ENCODE measurements at places on chromosomes 6 and 20.

- DNase-seq: peak; percentile 78
These were observed 541 bp downstream of the SNX21 start for GRCh38 chr20:45833883-45834796.

GRCh38 chr6:24936641-24937317, 1.0 kb upstream of the RIPOR2 start:
- peak; percentile 63 for DNase-seq

DNA sequence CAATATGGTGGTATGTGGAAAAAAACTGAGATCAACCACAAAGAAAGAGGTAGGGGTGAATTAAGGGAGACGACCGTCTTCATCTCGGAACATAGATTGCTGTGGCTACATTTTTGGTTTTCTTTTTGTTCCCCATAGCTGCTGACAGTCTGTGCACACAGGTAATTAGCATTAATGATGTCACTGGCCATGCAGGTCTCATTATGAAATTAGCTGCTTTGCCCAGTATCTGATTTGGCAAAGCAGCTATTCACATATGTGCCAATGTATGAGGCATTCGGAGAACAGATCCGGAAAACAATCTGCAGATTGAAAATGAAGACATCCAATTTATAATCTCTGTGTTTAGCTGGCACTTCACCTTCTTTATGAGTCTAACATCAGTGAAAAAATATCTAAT, 13.1 kb downstream of the NOX3 start:
- no peak for DNase-seq

GRCh38 chr6:15244620-15245360, 1.1 kb upstream of the JARID2 start:
- peak; percentile 77 for DNase-seq

DNA sequence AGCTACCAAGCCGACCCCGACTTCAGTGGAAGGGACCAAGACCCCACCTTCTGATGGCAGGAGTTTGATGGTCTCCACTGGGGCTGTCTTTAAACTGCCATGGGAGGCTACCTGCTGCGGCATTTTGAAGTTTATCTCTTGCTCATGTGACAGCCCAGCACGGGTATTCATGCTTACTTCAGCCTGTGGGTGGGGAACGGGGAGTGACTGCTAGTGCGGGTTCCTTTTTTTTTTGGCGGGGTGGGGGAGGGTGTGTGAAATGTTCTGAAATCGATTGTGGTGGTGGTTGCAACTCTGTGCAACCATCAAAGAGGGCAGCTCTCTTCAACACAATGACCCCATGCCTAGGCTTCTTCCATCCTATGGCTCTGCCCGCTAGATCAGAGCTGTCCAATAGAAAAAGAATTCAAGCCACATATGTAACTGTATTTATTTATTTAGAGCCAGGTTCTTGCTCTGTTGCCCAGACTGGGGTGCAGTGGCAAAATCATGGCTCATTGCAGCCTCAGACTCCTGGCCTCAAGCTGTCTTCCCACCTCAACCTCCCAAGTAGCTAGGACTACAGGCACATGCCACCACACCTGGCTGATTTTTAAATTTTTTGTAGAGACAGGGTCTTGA, 53.7 kb downstream of the PPP1R16B start:
- DNase-seq: no peak

GRCh38 chr6:124854338-124854922, 107.8 kb upstream of the RNF217 start:
- DNase-seq: no peak

- DNase-seq: no peak
These were observed 182.7 kb downstream of the ADAT2 start for GRCh38 chr6:143267760-143268159.

DNA sequence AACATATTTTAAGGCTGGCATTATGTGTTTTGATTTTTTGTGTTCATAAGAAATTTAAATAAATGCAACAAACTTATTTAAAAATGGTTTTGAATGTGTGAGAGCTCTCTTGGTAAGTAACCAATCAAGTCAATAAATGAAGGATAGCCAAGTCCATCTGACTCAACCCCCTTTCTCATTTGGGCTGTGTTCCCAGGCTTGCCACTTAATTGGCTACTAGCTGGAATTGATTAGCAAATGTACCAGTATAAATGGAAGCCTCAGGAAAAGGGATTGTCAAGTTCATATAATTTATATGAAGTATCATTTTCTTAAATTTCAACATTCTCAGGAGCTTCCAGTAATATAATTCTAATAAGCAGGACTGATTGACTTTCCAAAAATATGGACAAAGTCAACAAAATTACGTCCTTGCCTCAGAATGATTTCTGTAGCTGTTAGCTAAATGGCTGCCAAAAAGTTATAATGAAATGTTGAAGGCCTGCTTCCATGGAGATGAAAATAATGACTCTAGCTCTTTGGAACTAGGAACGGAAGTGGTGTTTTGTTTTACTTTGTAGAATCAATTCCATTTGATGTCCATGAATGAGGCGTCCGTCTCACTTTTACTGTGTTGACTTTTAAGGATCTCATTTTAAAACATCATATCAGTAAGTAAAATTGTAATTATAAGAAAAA, 614.9 kb downstream of the CDH26 start:
- peak; percentile 17 for DNase-seq

DNA sequence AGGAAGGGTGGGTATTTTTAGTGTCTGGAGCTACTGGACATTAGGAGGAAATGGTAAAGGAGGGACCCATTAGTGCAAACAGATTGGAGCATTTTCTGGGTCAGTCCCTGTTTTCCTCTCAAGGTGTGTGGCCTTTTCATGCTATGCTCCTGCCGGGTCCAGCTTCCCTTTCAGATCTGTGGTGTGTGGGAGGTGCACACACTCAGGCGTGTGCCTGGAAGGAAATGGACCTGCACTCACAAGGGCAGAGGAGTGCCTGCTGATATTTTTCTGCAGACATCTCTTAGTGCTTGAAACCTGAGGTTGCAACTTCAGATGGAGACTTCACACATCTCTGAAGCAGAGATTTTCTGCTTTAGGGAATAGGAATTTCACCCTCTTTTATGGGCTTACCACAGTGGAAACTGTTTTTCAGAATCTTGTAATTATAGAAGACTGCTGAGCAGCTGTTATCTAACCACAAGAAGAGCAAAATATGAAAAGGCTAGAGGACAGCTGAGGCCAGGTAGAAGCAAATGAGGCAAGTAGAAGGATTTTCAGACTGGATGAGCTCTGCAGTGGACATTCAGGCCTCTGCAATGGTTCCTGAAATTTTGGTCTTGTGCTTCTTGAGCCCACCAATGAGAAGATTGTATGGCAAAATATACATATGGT, 764.3 kb downstream of the QKI start:
- DNase-seq: no peak

GRCh38 chr20:57881466-57882385, 171.9 kb upstream of the PMEPA1 start:
- DNase-seq: no peak

GRCh38 chr20:44336725-44337380, at the start of gene R3HDML:
Gene R3HDML, plus strand, starts transcription at chr20:44337043. Its CDS starts 115 bp downstream, at chr20:44337158.
- DNase-seq: no peak

DNA sequence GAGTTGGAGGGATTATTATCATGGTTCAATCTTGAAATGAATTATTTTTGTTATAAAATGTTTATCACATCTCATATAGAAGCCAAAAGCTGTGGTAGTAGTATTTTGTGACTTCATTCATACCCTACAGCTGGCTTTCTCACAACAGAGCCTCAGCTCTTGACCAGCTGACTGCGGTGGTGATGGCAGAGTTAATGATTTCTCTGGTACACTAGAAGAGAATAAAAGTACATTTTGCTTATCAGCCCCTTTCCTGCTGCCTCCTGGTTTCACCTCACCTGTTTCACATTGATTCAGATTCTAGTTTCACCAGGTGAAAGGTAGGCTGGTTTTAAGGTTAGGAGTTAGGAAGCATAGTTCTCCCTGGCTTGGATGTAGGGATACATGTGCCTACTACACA, 55.7 kb downstream of the AFG1L start:
- DNase-seq: no peak

- no peak for DNase-seq
These were observed 233.9 kb downstream of the PRL start for GRCh38 chr6:22062807-22063408.

GRCh38 chr6:54020334-54020733, 90.9 kb upstream of the MLIP start:
- DNase-seq: no peak

DNA sequence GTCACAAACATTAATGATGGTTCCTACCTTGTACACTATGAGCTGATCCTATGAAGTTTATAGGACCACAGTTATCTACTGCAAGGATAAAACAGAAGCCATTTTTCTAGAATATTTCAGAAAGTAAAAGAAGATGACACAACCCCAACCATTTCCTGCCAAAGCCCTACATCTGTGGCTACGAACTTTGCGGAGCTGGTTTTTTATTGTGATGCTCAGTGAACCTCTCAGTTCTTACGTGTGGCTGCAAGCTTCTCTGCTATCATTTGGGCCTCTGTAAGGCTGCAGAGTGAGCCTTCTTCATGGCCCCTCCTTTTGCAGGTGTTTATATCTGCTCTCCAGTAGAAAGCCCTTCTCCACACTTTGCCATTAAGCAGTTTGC, 17.8 kb upstream of the TAGAP start:
- DNase-seq: no peak

- DNase-seq: no peak
These were observed 157.8 kb upstream of the PREP start for GRCh38 chr6:105560611-105561066.

- DNase-seq: no peak
These were observed 143.9 kb upstream of the ZNF217 start for GRCh38 chr20:53737396-53738038.

GRCh38 chr20:63789836-63790571, 41.1 kb downstream of the ZBTB46 start:
- no peak for DNase-seq

DNA sequence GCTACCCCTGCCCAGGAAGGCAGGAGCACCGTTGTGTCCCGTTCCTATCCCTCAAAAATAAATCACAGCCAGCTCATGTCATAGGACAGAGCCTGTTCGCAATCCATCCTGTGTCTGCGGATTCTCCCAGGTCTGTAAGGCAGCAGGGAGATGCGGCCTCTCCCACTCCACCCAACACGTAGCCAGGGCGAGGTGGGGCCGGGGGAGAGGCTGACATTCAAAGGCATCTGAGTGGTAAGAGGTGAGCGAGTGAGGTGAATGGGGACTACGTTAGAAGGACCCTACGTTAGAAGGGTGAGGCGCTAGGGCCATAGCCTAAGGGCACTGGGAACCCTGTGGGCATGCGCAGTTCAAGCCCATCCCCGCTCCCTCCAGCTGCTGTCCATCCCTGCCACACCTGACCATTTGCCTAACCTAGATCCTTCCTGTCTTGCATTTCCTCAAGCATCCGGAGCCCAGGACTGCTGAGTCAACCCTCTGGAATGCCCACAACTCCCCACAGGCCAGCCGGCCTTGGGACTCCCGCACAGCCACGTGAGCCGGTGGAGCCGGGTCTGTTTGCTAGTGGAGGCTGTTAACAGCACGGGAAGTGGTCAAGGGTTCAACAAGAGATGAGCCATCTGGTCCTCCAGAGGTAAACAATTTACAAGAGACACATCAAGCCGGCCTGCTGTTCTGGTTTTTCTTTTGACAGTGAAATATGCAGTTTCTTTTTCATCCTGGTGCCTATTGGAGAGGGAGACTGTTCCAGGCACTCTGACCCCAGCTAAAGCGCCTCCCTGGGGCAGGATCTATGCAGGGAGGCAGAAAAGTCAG, 45.9 kb downstream of the RIPOR3 start:
- DNase-seq: peak; percentile 98

- DNase-seq: peak; percentile 39
These were observed 695.2 kb downstream of the QKI start for GRCh38 chr6:164109770-164110140.

DNA sequence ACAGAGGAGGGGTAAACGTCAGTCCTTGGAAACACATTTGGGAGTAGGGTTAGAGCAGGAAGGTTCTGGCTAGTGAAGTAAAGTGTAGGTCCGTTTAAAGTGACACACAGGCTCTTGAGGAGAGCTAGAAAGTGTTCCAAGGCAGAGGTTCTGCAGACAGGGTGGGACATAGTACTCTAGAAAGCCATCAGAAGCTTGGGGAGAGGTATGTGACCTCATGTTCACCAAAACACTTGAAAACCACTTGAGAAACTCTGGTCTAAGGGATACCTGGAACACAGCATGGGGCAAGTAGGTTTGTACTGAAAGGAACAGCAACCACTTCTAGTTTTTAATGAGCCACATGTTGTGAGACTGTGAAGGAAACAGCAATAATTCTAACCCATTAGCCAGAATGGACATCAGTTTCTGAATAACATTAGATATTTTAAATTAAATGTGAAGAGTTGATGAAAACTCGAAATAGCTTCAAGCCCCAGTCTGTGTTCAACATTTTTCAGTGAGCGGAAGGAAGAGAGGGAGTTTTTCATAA, 49.0 kb downstream of the SOBP start:
- DNase-seq: no peak

DNA sequence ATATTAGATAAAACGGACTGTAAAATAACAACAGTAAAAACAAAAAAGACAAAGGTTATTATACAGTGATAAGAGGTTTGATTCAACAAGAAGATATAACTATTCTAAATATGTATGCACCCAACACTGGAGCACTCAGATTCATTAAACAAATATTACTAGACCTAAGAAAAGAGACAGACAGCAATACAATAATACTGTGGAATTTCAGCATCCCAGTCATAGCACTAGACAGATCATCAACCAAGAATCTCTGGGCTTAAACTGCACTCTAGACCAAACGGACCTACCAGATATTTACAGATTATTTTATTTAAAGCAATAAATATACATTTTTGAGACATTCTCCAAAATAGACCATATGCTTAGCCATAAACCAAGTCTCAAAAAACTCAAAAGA, 263.8 kb downstream of the C6orf118 start:
- no peak for DNase-seq

- no peak for DNase-seq
These were observed 190.3 kb upstream of the SLC24A3 start for GRCh38 chr20:19022118-19022575.

- DNase-seq: no peak
These were observed 4.3 kb downstream of the KCNQ5 start for GRCh38 chr6:72626126-72626525.

GRCh38 chr6:104575536-104575935, 284.2 kb downstream of the HACE1 start:
- no peak for DNase-seq

DNA sequence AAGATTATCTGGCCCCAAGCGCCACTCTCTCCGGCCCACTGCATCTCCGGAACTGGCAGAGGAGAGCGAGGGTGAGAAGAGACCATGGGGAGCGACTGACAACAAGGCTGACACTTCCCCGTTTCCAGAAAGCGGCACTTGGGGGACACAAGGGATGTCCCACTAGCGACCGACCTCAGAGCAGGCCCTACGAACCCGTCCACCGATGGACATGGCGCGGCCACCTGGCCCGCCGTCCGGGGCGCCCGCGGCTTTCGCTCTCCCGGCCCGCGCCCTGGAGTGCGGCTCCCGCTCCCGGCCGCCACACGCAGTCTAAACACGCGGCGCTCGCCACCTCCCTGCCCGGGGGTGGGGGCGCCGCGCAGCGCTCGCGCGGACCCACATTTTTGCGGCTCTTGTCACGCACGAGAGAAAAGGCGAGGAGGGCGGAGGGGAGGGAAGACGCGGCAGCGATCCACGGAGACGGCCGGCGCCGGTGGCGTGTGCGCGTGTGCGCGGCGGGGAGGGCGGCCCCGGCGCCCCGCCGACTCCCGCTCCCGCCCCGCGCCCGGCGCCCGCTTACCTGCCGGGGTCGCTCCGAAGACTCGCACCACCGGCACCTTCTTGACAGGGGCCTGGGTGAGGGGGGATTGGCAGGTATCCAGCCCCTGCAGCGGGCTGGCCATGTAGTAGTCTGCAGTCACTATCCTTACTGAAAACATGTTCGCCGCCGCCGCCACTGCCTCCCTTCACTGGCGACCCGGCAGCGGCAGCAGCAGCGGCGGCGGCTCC, 645 bp downstream of the REV3L start:
- DNase-seq: peak; percentile 61
